ENCODE measurements at places on chromosomes 11 and 22.

DNA sequence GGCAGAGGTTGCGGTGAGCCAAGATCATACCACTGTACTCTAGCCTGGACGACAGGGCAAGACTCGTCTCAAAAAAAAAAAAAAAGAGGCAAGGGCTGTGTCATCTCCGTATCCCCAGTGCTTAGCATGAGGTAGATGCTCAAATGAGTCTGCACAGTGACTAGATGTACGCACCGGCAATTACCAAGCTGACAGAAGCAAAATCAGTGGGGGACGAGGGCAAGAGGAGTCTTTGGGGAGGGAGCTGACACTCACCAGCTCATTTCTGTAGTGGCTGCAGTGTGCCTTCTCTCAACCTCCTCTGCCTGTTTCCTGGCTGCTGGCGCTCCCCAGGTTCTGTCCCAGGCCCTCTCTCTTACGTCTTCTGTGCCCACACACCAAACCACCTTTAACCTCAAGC is 69.9 kb downstream of the PACSIN2 start:
- DNase-seq, result no peak

GRCh38 chr11:92681586-92681985 is 287.9 kb upstream of the MTNR1B start:
- no peak for DNase-seq

- DNase-seq, result no peak
These were observed 148.0 kb downstream of the CTTN start for GRCh38 chr11:70546191-70546940.

GRCh38 chr11:6746086-6746618 is 25.6 kb downstream of the OR2AG2 start:
- peak; percentile 22 for DNase-seq

GRCh38 chr11:74524501-74524900 is 31.0 kb upstream of the LIPT2 start:
- no peak for DNase-seq

- DNase-seq, result peak; percentile 68
These were observed 7.6 kb downstream of the CYB5R2 start for GRCh38 chr11:7665473-7666291.

DNA sequence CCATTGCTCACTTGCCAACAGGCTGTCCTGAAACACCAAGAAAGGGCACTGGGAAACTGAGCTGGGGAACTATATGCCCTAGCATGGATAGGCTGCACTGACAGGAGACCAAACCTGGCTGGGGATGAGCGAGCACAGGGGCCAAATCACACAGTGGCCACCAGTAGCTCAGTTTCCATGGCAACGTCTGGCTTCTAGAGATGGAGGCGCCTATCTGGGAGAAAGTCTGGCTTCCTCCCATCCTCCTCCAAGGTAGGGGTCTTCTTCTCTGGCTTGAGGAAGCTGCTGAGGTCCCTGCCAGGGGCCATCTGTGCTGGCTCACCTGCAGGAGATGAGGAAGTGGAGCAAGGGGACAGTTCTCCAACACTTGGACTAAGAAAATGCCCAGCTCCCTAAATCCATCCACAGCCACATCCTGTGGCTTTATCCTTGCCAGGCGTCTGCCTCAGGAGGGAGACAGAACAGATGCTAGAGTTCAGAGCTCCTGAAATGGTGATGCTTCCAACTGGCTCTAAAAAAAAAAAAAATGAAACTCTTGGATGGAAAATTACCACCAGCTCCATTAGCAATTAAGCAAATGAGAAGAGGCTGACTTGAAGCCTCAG is 48.3 kb downstream of the SYT13 start:
- no peak for DNase-seq

DNA sequence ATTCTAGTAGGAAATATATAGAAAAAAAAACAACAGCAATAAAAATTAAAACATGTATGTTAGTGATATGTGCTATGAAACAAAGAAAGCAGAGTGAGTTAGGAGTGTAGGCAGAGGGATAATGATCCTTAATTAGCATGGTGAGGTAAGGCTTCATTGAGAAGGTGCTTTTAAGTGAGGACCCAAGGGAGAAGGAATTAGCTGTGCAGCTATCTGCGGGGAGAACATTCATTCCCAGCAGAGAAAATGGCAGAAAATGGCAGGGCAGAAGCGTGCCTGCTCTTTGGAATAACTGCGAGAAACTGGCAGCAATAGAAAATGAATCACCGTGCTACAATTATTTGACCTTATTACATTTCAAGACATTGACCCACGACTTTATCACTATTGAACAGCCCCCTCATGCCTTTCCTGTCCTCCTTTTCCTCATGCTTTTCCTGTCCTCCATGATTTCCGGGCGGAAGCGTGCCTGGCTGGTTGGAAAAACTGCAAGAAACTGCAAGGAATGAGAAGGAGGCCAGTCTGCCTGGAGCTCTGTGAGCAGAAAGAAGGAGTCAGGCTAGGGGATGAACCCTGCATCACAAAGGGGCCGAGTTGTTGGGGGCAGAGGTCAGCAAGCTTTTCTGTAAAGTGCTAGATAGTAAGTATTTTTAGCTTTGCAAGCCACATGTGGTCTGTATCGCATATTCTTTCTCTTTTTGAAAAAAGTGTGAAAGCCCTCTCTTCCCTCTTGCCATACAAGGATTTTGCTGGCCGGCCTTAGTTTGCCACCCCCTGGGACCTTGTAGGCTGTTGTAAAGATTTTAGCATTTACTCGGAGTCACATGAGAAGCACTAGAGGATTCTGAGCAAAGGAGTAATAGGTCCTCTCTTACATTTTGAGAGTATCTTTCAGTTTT is 37.1 kb upstream of the SWAP70 start:
- no peak for DNase-seq

- DNase-seq, result no peak
These were observed 603 bp upstream of the ZFTA start for GRCh38 chr11:63769042-63769713.

DNA sequence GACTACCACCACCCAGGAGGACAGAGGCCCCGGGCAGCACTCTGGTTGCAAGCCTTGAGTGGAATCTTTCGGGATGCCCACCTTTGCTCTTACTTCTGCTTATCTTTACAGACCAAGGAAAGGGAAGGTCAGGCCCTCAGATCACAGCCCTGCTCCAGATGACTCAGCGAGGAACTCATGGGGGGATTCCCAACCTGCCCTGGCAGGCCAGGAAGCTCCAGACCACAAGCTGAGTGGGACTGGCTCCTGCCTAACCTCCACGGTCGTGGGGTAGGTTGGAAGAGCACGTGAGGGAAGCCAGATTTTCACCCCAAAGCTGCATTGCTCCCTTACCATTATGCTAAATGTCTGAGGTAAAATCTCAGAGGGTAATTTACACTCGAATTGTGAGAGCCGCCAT is 11.8 kb downstream of the TBC1D10A start:
- DNase-seq, result no peak

GRCh38 chr11:36711104-36711825 is 113.2 kb upstream of the RAG2 start:
- no peak for DNase-seq

DNA sequence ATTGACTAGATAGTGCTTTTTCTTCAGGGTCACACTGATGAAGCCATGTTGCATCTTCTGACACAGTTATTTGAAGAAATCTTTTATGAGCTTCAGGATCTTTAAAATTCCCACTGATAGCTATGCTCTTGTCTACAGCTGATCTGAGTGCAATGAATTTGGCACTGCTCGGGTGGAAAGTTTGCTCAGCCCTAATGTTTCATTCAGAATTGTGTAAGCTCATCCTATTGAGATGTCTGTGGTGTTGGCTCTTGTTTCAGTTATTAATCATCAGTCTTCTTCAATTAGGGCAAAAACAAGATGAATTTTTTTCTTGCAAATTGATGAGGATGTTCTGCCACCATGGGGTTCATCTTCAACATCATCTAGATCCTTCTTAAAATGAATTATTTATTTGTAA is 1387.0 kb upstream of the RAG2 start:
- no peak for DNase-seq

- no peak for DNase-seq
These were observed 123.9 kb downstream of the PAX6 start for GRCh38 chr11:31687256-31687655.
